Amniotic stem cell (primary cell): ENCODE measurements at places on chromosomes 6 and 20.

- DNase-seq = no peak
These were observed 101.8 kb upstream of the SULF2 start for GRCh38 chr20:47887064-47887463.

DNA sequence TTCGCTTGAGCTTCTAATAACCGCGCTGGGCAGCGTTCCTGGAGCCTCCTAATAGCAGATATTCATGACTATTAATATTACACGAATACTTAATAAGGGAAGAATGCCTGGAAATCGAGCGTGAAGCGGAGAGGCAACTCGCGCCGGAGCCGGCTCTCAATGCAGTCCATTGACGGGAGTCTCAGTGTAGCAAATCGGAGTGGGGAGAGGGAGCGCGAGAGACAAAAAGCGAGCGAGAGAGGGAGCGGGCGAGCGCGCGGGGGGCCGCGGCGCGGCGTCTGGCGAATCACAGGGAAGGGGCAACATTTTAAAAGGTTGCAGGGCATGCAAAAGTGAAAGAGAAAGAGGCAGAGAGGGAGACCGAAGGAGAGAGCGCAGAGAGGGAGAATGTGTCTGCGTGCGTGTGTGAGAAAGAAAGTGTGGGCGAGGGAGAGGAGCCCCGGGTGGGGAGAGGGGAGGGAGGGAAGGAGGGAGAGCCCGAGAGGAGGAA, 2.9 kb downstream of the TFAP2A start:
- DNase-seq = peak; percentile 96

DNA sequence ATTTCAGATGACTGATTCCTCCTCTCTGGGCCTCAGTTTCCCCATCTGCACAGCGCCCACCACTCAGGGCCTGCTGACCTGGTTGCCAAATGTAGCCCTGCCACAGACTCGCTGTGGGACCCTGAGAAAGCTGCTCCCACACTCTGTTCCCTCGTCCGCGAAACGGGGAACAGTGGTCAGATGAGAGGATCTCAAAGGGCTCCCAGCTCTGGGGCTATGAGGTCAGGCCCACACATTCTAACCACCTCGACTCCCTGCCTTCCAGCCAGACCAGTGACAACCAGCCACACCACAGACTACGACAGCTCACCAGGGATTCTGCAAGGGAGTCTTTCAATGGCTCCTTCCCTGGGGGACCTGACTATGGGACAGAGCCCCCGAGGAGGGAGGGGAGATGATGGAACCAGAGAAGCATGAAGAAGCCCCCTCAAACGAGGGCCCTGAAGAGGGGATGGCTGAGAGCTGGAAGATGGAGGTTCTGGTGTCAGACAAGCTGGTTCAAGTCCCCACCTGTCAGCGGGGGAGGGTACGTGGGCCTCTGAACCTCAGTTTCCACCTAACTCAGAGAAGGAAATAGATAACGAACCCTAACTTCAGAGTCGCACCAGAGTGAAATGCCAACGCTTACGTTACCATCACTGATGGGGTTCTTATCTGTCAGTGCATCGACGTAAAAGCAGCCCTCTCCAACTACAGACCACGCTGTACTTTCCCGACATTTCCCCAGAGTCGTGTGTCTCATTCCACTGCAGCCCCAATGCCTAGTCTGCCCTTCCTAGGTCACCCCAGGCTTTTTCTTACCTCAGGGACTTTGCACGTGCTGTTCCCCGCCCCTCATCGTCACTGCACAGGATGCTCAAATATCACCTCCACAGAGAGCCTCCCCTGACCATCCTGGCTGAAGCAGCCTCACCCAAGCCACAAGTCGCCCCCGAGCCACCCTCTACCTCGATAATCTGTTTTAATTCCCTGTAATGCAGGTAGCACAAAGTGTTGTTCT, 60.5 kb downstream of the PREX1 start:
- DNase-seq = no peak

GRCh38 chr20:50415021-50415515, 95.1 kb upstream of the PTPN1 start:
- DNase-seq = no peak

DNA sequence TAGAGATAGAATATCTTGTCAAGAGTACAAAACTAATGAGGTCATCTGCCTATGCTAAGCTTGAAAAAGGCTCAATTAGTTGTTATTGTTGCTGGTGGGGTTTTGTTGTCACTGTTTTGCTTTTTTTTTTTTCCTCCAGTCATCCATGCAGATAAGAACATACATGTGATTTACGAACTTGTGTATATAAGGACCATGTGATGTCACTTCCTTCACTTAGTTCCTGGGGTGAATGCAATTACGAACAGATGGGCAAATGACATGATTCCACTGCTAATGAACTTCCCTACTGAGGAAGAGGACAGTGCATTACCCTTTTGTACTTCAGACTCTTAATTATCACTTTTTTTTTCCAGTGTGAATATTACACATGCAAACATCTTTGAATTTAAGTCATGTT, 1175.3 kb upstream of the GJE1 start:
- no peak for DNase-seq

- no peak for DNase-seq
These were observed 70.5 kb downstream of the GPR63 start for GRCh38 chr6:96766769-96767168.

- no peak for DNase-seq
These were observed 91.2 kb downstream of the SMAP1 start for GRCh38 chr6:70758883-70759282.

- DNase-seq = no peak
These were observed 491.4 kb upstream of the SOX4 start for GRCh38 chr6:21102201-21102600.

GRCh38 chr6:106519460-106520394, 109.6 kb downstream of the RTN4IP1 start:
- peak; percentile 32 for DNase-seq

DNA sequence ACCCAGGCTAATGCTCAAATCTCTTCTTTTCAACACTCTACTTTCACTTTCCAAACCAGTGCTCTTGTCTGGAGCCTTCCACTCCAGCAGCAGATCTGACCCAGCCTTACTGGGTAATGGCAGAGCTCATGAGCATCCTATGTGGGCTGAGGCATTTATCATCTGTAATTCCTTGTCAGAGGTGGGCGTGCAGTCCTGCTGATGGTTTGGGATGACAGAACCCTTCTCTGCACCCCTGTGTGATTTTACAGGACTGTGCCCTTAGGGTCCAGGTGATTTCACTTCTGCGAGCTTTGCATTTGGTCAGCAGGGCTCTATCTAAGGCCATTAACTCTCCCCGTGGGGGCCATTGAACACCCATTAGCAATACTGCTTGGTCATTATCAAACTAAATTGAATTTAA, 55.4 kb downstream of the LAMA4 start:
- DNase-seq = no peak

DNA sequence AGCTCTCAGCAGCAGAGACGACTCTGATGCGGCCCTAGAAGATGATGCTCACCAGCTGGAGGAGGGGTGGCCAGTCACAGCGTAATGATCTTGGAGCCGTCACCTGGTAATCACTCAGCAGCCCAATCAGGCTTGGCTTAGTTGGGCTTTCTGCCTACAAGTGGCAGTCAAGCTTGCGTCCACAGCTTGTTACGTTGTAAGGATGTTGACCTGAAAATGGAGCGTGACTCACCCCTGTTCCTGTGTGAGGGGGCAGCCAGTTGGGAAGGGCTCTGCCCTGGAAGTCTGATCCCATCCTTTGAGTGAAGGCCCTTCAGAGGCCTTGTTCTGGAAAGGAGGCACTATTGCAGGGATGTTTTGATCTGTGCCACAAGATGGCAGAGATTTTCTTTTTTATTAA, 49.8 kb downstream of the SPATA2 start:
- DNase-seq = peak; percentile 74

- DNase-seq = no peak
These were observed 63.0 kb downstream of the CD83 start for GRCh38 chr6:14180609-14181008.

DNA sequence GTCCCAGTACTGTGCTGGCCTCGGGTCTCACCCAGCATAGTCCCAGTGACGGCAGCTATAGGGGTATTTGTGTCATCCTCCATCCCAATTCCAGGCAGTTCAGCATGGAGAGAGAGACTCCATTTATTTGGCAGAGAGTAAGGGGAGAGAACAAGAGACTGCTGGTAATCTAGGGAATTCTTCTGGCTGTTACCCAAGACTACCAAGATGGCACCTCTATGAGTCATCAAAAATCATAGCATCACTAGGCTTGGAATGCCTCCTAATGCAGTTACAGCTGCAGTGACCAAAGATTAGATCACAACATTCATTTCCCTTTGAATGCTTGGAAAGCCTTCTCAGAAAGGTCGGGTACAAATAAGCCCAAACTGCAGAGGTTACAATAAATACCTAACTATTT, 660.4 kb upstream of the FLRT3 start:
- no peak for DNase-seq

DNA sequence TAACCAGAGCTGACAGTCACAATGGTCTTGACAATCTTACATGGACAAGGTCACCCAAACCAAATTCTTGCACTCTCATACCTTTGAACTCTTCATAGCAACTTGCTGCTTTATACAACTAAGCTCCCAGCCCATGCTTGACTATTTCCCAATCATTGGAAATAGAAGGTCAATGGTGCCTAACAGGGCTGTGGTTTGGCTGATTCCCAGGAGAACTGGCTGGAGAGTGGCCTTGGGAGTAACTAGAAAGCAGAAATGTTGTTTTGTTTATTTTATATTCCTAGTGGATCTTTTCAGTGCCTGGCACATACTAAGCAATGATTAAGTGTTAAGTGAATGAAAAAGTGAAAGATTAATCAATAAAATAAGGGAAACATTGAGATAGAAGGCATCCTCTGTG, 3.0 kb downstream of the SPINT4 start:
- DNase-seq = no peak

- DNase-seq = no peak
These were observed 41.9 kb downstream of the FOXP4 start for GRCh38 chr6:41588111-41588510.

GRCh38 chr20:58618351-58619076, 32.6 kb upstream of the STX16 start:
- no peak for DNase-seq

DNA sequence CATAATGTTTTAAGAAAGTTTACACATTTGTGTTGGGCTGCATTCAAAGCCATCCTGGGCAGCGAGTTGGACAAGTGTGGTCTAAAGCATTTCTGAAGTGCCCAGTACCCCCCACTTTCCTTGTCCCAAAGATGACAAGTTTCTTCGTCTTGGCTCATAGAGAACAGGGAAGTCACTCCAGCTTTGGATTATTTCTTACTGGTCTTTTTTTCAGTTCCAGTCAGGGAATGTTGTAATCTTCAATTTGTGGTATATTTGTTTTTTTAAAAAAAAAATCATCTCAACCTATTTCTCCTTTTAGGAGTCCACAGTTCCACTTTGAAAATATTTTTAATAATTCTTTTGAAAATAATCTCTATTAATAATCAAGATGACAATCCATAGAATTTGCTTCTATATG, 34.0 kb downstream of the SLX4IP start:
- DNase-seq = no peak

DNA sequence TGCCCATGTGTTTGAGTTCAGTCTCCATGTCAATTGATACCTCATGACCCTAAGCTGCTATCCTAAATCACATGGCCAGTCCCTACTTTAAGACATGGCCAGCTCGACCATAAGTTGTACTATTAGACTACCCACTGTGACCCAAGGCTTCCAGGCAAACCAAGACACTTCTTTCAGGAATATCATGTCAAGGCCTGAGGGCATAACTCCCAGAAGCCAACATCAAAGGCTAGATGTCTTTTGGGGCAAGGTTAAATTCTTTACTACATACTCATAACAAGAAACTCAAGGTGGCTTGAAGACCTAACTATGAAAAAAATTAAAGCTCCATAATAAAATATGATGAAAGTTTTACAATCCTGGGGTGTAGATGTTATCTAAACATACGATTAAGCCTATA, 228.3 kb upstream of the PRND start:
- DNase-seq = no peak

- no peak for DNase-seq
These were observed 161.8 kb downstream of the BTBD3 start for GRCh38 chr20:12079490-12079889.

DNA sequence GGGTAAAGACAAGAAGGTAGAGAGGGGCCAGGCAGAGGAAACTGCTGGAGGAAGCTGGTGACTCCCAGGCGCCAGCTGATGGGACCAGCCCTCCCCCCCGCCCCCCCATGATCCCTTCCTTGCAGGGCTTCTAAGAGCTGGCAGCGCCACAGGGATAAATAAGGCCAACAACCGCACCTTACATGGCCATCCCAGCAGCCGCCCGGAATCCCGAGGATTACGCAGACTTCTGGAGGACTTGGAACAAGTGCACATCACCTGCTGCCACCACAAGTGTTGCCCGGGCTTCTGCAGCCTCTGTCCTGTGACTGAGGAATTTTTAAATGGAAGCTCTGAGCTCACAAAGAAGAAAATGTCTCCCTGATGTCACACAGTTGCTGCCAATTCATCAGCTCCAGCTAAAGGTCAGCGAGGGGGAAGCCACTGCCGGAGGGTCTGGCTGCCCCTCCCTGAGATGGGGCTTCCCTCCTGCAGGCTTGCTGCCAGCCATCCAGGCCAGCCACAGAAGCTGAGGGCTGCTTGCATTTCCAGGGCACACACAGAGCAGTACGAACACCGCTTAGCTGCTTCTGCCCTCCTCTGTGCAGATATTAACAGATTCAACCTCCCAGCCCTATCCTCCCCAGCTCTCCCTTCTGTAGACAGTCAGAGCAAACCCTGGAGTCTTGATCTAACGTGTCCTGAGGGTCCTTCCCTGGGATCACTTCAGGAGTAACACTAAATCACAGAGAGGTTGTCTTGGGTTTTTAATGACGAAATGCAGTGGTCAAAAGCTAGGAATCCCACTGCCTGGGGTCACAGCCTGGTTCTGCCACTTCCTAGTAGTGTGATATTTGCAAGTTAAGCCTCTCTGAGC, 38.6 kb upstream of the PIM1 start:
- no peak for DNase-seq

GRCh38 chr20:59175861-59176260, 12.2 kb downstream of the ZNF831 start:
- DNase-seq = no peak

- DNase-seq = no peak
These were observed 133.8 kb upstream of the PTPN1 start for GRCh38 chr20:50376179-50376887.

DNA sequence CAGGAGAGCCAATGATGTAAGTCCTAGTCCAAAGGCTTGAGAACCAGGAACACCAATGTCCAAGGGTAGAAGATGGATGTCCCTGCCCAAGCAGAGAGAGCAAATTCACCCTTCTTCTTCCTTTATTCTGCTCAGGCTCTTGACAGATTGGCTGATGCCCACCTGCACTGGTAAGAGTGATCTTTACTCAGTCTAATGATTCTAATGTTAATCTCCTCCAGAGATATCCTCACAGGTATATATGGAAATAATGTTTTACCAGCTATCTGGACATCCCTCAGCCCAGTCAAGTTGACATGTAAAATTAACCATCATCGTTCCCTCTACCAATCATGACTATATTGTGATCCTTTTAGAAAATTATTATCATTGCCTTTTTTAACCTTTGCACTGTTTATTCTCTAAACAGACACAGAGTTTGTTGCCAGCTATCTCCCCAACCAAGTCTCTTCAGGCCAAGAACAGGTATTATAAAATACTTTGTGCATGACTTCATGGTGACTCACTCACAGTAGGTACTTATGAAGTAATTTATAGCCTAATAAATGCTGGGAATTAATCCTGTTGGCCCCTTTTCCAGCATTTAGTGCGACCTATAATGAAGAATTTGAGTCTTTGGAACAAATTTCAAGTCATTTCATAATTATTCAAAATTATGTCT, 26.2 kb upstream of the TSHZ2 start:
- DNase-seq = no peak
